ENCODE measurements at places on chromosomes 7 and 10. TPM values are rescaled to one million over a fixed set of nuclear protein-coding genes. Genes with fewer than 3 reads are reported as not detected.
A peak's percentile ranks its signal among the peaks of the same experiment; 100 is the strongest.

DNA sequence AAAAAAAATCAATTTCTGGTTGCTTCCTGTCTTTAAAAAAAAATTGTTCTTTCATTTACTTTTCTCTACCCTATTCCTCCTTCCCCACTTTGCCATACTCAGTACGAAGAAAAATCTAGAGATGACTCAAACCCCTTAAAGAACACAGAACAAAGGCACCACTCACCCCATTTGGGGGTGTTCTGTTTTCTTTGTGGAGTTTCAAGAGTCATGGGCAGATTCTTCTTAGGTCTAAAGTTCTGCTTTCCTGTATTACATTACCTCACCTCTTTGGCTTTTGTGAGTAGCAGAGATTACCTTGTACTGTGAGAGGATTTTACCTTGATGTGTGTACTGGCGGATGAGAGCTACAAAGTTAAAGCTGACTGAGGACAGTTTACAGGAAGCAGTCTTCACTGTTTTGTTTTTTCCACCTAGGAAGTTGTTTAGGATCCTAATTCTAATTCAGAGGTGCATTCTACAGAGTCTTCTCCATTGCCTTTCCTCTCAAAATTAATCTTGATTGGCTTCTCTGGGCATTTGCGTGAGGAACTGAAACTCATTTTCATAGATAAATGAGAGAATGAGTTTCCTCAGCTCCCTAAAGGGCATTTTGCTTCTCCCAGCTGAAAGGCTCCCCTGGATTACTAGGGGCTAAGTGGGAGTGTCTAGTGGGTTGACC lies 20.7 kb downstream of the AVL9 start:
- DNase-seq, result no peak
- H3K4me1 ChIP-seq, result no peaks in the 10 kb centered on the region
- H3K27ac ChIP-seq, result no peak overlapping the region
- H3K27me3 ChIP-seq, result no peaks in the 10 kb centered on the region

GRCh38 chr7:99365318-99366141 lies 9.0 kb upstream of the ARPC1B start:
- no peaks in the 10 kb centered on the region for H3K4me1 ChIP-seq
- H3K4me3 ChIP-seq, result no peak overlapping the region
- no peaks in the 10 kb centered on the region for H3K27me3 ChIP-seq
- no peak overlapping the region for H3K27ac ChIP-seq
- H3K36me3 ChIP-seq, result peaks cover 69% of the 10 kb centered on the region

- no peak for DNase-seq
- no peak overlapping the region for H3K27ac ChIP-seq
- H3K4me1 ChIP-seq, result no peaks in the 10 kb centered on the region
- no peak overlapping the region for H3K4me3 ChIP-seq
- H3K36me3 ChIP-seq, result no peaks in the 10 kb centered on the region
- no peaks in the 10 kb centered on the region for H3K27me3 ChIP-seq
These were observed 349.7 kb upstream of the COBL start for GRCh38 chr7:51666266-51666665.

- H3K27ac ChIP-seq, result no peak overlapping the region
- H3K27me3 ChIP-seq, result peaks cover 89% of the 10 kb centered on the region
- no peaks in the 10 kb centered on the region for H3K4me1 ChIP-seq
These were observed 1.0 kb downstream of the TMEM176B start for GRCh38 chr7:150799156-150799555.

- DNase-seq, result no peak
- no peaks in the 10 kb centered on the region for H3K27me3 ChIP-seq
- no peak overlapping the region for H3K27ac ChIP-seq
- H3K4me3 ChIP-seq, result no peak overlapping the region
These were observed 13.6 kb upstream of the SMC3 start for GRCh38 chr10:110553905-110554304.

- H3K4me1 ChIP-seq, result no peaks in the 10 kb centered on the region
- no peak overlapping the region for H3K4me3 ChIP-seq
- no peak overlapping the region for H3K27ac ChIP-seq
- no peaks in the 10 kb centered on the region for H3K36me3 ChIP-seq
- H3K27me3 ChIP-seq, result no peaks in the 10 kb centered on the region
- DNase-seq, result no peak
These were observed 52.1 kb downstream of the STRA8 start for GRCh38 chr7:135285547-135286233.

DNA sequence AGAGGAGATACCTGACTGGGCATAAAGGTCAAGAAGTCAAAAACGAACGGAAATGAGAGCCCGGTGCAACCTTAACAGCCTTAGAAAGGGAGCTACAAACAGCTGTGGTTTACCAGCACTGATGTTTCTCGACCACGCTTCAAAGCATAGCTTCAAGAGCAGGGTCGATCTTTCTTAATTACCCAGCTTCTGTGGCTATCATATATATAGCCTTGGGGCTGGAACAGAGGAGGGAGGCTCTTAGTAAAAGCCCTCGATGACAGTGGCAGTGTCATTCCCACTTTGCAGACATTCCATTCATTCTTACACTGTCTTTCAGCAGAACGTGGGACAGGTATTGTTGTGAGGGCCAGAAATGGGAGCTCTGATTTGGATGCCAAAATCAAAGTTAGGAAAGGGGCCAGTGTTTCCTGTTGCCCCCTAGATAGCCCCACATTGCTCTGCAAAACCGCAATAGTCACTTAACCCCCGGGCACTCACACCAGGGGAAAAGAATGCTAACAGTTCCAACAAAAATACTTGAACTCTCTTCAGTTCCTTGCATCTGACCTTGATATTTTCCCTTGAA lies 141.5 kb downstream of the MTPAP start:
- no peak for DNase-seq
- H3K4me1 ChIP-seq, result no peaks in the 10 kb centered on the region

- no peaks in the 10 kb centered on the region for H3K36me3 ChIP-seq
- H3K27ac ChIP-seq, result no peak overlapping the region
- H3K4me1 ChIP-seq, result no peaks in the 10 kb centered on the region
These were observed 88.4 kb downstream of the TACC2 start for GRCh38 chr10:122077311-122077875.

DNA sequence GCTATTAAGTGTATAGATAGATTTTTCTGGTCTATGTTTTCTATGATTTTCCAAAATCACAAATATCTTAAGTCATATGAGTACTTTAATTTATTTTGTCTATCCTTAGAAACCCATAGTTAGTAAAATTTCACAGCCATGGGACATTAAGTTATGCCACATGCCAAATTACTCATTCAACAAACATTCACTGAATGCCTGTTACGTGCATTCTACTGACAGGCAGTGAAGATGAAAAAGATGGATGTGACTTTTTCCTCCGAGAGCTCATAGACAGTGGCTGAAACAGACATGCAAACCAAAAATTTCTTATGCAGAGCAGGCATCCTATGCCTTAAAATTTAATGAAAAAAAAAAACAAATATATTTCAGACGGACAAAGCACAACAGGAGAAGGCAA lies 84.9 kb downstream of the CHRM2 start:
- no peak overlapping the region for H3K4me3 ChIP-seq
- DNase-seq, result no peak
- H3K27ac ChIP-seq, result no peak overlapping the region
- no peaks in the 10 kb centered on the region for H3K36me3 ChIP-seq
- H3K27me3 ChIP-seq, result no peaks in the 10 kb centered on the region

DNA sequence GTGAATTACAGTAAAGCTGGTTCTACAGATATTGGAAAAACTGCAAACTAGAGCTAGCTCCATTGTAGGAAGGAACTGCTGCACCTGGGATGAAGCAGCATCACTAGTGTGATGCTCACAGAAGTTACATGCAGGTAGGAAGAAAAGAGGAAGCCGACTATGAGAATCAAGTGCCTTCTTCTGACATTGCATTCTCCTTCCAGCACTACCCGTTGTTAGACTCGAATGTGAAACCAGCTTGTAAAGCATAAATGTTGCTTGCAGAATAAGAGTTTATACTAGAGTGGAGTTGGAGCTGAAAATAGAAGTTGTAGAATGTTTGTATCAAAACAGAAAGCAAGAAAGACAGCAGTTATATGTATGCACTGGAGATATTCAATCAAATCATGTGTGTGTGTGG lies 49.9 kb downstream of the TRIM24 start:
- no peaks in the 10 kb centered on the region for H3K27me3 ChIP-seq
- H3K4me1 ChIP-seq, result no peaks in the 10 kb centered on the region
- H3K4me3 ChIP-seq, result no peak overlapping the region
- H3K36me3 ChIP-seq, result peaks cover 26% of the 10 kb centered on the region
- no peak for DNase-seq
- no peak overlapping the region for H3K27ac ChIP-seq

GRCh38 chr10:34681933-34682332 lies 133.2 kb downstream of the PARD3 start:
- H3K27me3 ChIP-seq, result no peaks in the 10 kb centered on the region
- no peaks in the 10 kb centered on the region for H3K36me3 ChIP-seq
- H3K4me1 ChIP-seq, result no peaks in the 10 kb centered on the region
- H3K4me3 ChIP-seq, result no peak overlapping the region
- H3K27ac ChIP-seq, result no peak overlapping the region

DNA sequence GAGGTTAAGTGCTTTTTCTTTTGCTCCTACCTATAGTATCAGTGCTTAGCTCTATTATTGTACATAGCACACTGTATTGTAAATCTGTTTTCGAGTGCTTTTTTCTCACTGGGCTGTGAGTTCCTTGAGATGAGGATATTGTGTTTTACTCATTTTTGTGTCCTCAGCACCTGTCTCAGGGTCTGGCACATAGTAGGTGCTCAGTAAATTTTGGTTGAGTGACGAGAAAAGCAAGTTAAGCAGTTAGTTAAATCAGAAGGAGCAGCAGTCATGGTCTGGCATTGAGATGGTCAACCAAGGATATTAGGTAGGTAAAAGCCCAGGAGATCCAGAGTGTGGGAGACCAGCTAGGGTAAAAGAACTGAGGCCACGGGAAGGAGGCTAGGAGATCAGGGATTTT lies 51.2 kb downstream of the AP3M1 start:
- H3K4me3 ChIP-seq, result no peak overlapping the region
- no peak for DNase-seq
- no peaks in the 10 kb centered on the region for H3K36me3 ChIP-seq
- H3K27me3 ChIP-seq, result no peaks in the 10 kb centered on the region
- H3K27ac ChIP-seq, result no peak overlapping the region

GRCh38 chr7:7129381-7129780 lies 53.0 kb upstream of the C1GALT1 start:
- no peaks in the 10 kb centered on the region for H3K36me3 ChIP-seq
- no peaks in the 10 kb centered on the region for H3K27me3 ChIP-seq
- H3K4me3 ChIP-seq, result no peak overlapping the region
- DNase-seq, result no peak
- H3K27ac ChIP-seq, result no peak overlapping the region
- H3K4me1 ChIP-seq, result no peaks in the 10 kb centered on the region

GRCh38 chr7:7427363-7427762 lies 108.3 kb downstream of the COL28A1 start:
- H3K27me3 ChIP-seq, result no peaks in the 10 kb centered on the region
- no peak overlapping the region for H3K27ac ChIP-seq
- no peaks in the 10 kb centered on the region for H3K4me1 ChIP-seq
- H3K36me3 ChIP-seq, result no peaks in the 10 kb centered on the region
- no peak overlapping the region for H3K4me3 ChIP-seq
- no peak for DNase-seq

GRCh38 chr10:96321822-96322221 lies 17.6 kb downstream of the DNTT start:
- no peaks in the 10 kb centered on the region for H3K27me3 ChIP-seq
- H3K36me3 ChIP-seq, result peaks cover 51% of the 10 kb centered on the region
- no peak for DNase-seq
- H3K4me3 ChIP-seq, result no peak overlapping the region

DNA sequence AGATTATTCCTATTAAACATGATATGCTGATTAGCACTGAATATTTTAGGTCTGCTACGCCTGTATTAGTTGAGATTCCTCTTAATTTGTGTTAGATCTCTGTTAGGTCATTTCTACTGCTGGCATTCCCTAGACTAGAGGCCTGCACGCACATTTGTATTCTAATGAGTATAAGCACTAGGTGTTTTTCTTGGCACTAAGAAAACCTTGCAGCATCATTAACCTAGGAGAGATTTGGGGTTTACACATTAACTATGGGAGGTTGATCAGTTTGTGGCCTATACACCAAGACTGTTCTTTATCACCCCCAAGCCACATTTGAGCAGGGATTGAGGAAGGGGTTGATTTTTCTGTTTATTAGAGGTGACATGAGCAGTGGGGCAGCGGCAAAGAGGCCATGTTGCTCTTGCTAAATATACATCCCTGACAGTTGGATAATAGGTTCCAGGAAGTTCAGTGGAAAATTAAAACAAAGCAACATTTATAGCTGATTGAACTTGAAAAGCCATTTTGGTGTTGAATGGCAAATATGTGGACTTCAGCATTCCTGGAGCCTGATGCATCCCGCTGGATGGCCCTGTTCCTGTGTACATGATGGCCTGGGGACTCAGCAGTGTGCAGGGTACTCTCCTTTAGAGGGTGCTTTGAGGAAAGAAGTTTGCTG lies 65.2 kb downstream of the GBF1 start:
- H3K4me3 ChIP-seq, result no peak overlapping the region
- no peaks in the 10 kb centered on the region for H3K27me3 ChIP-seq
- H3K4me1 ChIP-seq, result no peaks in the 10 kb centered on the region
- DNase-seq, result no peak
- no peak overlapping the region for H3K27ac ChIP-seq
- H3K36me3 ChIP-seq, result peaks cover 4% of the 10 kb centered on the region

DNA sequence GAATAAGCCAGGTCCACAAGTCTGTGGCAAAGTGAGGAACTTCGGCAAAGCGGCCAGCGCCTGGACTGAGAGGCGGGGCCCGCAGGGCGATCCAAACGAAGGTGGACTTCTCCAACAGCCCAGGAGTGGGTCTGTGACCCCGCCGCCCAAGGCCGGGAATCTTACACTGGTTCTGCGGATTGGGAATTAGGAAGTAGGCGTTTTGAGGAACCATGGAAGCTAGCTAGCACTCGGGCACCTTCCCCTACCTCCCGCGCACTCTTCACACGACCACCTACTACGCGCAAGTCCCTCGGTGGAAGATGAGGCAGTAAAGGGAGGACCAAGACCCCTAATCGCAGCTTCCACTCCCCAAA lies 570 bp upstream of the ARF5 start:
- peak overlapping the region; percentile 43 for H3K27ac ChIP-seq
- peaks cover 36% of the 10 kb centered on the region for H3K4me1 ChIP-seq
- no peak for DNase-seq

GRCh38 chr7:48876087-48876486 lies 48.3 kb upstream of the CDC14C start:
- H3K36me3 ChIP-seq, result no peaks in the 10 kb centered on the region
- no peak overlapping the region for H3K4me3 ChIP-seq
- H3K27ac ChIP-seq, result no peak overlapping the region
- no peak for DNase-seq
- H3K27me3 ChIP-seq, result no peaks in the 10 kb centered on the region

- H3K4me1 ChIP-seq, result no peaks in the 10 kb centered on the region
- H3K27me3 ChIP-seq, result no peaks in the 10 kb centered on the region
- H3K36me3 ChIP-seq, result no peaks in the 10 kb centered on the region
- H3K27ac ChIP-seq, result no peak overlapping the region
- DNase-seq, result no peak
These were observed 14.9 kb downstream of the CCL26 start for GRCh38 chr7:75756991-75757676.

MYH16 gene
- total RNA-seq, result 0.05 TPM

SLC13A1 gene
- total RNA-seq, result under 0.01 TPM

C10orf71 gene
- 0.05 TPM for total RNA-seq

AKR1C3 gene
- 1.7 TPM for total RNA-seq

LIPK gene
- 0.33 TPM for total RNA-seq

TMEM213 gene
- 0.05 TPM for total RNA-seq

PODXL gene
- 3.4 TPM for total RNA-seq

EPHA1 gene
- 34.3 TPM for total RNA-seq

ANKRD30A gene
- not detected for total RNA-seq

NUTM2E gene
- 0.42 TPM for total RNA-seq

TMEM229A gene
- total RNA-seq, result not detected

CALD1 gene
- 17.8 TPM for total RNA-seq

ANKRD61 gene
- total RNA-seq, result 0.05 TPM

PBLD gene
- 1.7 TPM for total RNA-seq

Data from thymus (tissue), 14 donors.